Temporal lobe (tissue), 4 donors: ENCODE measurements at places on chromosomes 7 and 10. TPM values are rescaled to one million over a fixed set of nuclear protein-coding genes. Genes with fewer than 3 reads are reported as not detected.

The KNDC1 gene
- 9.8 TPM for total RNA-seq

The CDH23 gene
- 3.4 TPM for total RNA-seq

The C10orf95 gene
- under 0.01 TPM for total RNA-seq

The LRRC18 gene
- total RNA-seq, result not detected

The NKX2-3 gene
- total RNA-seq, result under 0.01 TPM

The IRF5 gene
- 1.5 TPM for total RNA-seq

The LRGUK gene
- total RNA-seq, result 7.4 TPM

The FRAT1 gene
- 4.2 TPM for total RNA-seq

The PALD1 gene
- total RNA-seq, result 4.9 TPM

The NUTM2D gene
- total RNA-seq, result 7.9 TPM

The FAM25A gene
- not detected for total RNA-seq

The CHAT gene
- not detected for total RNA-seq

The MKLN1 gene
- 39.8 TPM for total RNA-seq

The PNLIPRP3 gene
- not detected for total RNA-seq

The CTAGE4 gene
- total RNA-seq, result 0.25 TPM

The TSPAN33 gene
- total RNA-seq, result 3.9 TPM

The VAX1 gene
- 1.7 TPM for total RNA-seq

The PTPRE gene
- total RNA-seq, result 11.3 TPM
